T-cell (primary cell): ENCODE measurements at places on chromosomes 4 and X.

DNA sequence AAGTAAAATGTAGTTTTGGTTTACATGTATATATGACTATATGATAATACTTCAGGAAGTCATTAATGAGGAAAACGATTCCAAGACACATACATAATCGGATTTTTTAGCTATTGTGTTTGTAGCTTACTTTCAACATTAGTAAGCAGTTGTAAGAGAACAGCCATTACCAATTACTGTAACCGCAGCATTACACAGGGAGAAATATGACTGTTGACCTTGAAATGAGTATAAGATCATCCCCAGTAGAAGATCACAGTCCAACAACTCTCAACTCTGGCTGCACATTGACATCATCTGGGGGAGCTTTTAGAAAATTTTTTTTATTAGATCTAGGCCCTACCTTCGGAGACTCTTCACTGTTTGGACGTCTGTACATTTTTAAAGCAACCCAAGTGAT is 762.0 kb upstream of the MAGEB2 start:
- no peak for DNase-seq

- DNase-seq: no peak
These were observed 2068.9 kb downstream of the PCDH7 start for GRCh38 chr4:32789026-32789608.

- DNase-seq: no peak
These were observed 6.2 kb upstream of the SETD7 start for GRCh38 chr4:139562067-139562684.

- DNase-seq: no peak
These were observed 2.8 kb downstream of the SFRP2 start for GRCh38 chr4:153785910-153786721.

DNA sequence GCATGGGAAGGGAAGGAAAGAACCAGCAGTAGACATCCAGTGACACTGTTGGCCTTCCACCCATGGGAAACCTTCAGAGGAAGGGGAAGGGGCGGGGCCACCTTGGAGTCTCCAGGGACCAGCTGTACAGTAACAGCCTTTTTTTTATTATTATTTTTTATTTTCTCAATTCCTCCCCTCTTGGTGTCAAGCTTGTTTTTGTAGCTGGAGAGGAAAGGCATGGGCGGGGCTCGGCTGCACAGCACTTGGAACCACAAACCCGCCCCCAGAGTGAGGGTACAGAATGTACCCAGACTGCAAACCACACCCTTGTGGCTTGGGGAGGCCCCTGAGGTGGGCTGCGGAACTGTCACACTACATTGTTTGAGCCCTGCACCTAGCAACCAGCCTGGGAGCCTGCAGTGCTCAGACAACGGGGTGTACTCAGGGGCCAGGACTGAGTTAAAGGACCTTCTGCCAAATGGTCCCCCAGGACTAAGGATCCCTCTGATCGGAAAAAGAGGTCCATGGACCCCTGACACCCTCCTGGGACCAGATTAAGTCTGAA is 45.7 kb downstream of the PRPS1 start:
- peak; percentile 75 for DNase-seq

DNA sequence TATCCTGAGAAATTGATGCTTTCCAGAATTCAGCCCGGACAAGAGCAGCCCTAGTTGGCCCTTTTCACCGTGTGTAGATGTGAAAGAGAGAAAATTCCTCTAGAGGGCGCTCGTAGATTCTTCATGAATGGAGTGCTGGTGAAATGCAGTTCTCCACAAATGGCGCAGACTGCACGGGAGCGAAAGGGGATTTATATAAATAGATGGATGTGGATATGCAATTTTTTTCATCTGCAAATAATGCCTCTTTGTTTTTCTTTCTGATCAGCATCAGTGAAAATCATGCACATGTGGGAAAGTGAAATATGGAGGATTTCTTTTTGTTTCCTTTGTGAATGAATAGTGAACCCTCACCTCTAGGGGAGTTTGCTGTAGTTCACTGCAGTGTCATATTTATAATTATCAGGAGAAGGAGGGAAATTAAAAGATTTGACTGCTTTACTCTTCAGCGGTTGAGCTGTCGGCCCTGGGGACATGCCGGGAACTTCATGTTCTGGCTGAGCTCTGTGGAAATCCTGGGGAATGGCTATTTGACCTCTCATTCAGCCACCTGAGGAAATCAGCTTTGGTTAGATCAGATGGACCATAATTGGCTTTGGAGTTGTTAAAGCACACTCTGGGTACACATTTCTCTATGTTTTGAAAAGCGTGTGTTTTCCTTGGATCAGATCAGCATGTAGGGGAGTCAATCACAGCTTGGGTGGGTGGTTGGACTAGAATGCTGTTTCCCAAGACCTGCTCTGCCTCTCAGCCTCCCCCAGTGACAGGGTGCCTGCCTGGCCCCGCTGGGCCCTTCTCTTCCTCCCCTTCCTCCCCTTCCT is 115.0 kb upstream of the SHISA3 start:
- DNase-seq: no peak

- DNase-seq: no peak
These were observed 7.3 kb downstream of the TSR2 start for GRCh38 chrX:54447461-54447860.

- no peak for DNase-seq
These were observed 8.5 kb downstream of the MXD4 start for GRCh38 chr4:2253160-2254084.

GRCh38 chrX:84873176-84873575 is 130.5 kb upstream of the APOOL start:
- DNase-seq: no peak

GRCh38 chrX:23012162-23012561 is 12.4 kb downstream of the DDX53 start:
- no peak for DNase-seq

- DNase-seq: no peak
These were observed 891.4 kb downstream of the CENPC start for GRCh38 chr4:66653937-66654336.

DNA sequence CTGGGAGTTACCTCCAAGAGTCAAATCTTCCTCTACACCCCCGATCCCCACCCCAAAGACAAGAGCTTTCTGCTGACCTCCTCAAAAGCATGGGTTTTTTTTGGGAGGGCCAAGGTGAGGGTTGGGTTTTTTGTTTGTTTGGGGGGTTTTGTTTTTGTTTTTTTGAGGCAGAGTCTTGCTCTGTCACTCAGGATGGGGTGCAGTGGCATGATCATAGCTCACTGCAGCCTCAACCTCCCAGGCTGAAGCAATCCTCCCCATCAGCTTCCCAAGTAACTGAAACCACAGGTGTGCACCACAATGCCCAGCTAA is 18.7 kb upstream of the WFS1 start:
- DNase-seq: no peak

DNA sequence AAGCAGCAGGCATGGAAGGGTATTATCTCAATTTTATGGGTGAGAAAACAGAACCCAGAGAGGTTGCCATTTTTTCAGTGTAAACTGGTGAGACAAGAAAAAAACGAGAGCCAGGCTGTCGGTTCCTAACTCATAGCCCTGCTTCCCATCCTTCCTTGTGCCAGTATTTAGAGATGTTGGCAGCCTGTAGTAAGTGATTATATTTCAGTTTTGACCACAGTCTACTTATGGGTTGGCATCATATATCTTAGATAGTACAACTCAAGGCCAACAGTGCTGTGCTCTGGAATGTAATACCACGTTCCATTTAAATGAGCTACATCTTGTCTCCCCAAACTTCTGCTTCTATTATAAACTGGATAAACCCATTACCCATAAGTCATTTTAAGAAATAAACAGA is 40.8 kb downstream of the XK start:
- DNase-seq: no peak

DNA sequence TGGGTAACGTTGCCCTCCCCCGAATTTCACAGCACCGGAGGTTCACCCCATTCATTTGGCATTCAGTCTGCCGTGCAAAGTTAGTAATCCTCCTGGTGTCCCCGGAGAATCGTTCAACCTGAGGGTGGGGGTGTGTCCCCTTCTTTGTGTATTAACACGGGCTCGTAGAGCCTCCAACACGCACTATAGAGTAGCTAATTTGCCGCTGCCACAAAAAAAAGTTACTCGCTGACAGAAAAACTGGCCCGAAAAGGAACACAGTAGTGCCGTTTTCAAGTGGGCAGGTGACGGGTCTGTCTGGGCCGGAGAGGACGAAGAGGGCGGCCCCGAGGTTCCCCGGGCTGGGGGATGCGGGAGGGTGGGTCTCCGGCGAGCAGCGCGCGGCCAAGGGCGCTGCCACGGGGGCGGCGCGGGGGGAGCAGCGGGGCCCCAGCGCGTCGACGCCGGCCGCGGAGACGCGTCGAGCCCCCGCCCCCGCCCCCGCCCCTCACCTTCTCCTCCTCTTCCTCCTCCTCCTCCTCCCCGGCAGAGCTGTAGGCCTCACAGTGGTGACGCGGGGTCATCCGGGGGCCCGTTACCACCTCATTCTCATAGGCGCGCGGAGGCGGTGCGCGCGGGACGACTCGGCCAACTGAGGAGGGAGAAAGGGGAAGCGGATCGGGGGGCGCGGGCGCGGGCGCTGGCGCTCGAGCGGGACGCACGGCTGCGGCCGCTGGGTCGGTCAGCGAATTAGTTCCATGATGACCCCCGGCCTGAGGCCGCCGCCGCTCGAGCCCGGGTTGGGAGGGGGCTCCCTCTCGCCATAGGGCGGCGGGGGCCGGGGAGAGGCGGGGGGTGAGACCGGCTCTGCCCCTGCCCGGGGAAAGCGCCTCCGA is 571 bp downstream of the CCNI start:
- peak; percentile 73 for DNase-seq

DNA sequence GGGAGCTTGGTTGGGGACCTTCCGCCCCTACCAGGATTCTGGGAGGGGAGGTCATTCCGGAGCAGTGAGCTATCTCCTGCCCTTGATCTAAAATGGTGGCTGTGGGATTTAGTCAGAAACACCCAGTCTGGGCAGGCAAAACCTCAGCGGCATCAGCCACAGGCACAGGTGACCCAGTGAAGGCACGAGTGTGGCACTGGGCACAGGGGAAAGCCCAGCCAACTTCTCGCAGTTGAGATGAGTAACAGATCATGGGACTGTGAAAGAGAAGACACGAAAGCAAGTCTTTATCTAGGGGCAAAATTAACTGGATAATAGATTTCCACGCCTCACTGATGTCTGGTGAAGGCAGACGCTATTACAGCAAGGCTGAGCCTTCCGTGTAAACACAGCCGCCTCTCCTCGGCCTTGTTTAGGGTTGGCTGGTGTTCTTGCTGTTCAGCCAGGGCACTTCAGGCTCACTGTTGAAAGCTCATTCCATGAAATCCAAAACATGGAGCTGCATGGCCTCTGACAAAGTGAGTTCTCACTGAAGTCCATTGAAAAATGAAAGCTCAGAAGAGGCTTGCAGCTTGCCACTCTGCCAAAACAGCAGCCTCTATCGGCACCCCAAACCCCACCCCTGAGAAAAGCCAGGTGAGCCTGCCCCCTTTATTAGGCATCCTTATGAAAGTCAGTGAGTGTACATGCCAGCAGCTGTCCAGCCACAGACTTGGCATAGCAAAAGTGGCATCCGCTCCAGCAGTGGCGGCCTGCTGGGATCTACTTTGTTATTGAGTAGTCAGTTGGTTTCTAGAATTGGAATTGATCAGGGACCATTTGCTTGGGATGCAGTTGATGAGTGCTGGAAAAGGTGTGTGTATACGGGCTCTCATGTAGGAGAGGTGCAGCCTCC is 102.3 kb upstream of the MTM1 start:
- no peak for DNase-seq
